ENCODE measurements at places on chromosomes 3 and 15.

- DNase-seq = no peak
These were observed 8.2 kb downstream of the KY start for GRCh38 chr3:134642445-134643149.

GRCh38 chr3:28013864-28014473, 227.4 kb upstream of the CMC1 start:
- no peak for DNase-seq

GRCh38 chr3:53817809-53818208, 28.4 kb downstream of the CHDH start:
- no peak for DNase-seq

GRCh38 chr15:35519541-35520149, 26.3 kb downstream of the DPH6 start:
- peak; percentile 32 for DNase-seq

DNA sequence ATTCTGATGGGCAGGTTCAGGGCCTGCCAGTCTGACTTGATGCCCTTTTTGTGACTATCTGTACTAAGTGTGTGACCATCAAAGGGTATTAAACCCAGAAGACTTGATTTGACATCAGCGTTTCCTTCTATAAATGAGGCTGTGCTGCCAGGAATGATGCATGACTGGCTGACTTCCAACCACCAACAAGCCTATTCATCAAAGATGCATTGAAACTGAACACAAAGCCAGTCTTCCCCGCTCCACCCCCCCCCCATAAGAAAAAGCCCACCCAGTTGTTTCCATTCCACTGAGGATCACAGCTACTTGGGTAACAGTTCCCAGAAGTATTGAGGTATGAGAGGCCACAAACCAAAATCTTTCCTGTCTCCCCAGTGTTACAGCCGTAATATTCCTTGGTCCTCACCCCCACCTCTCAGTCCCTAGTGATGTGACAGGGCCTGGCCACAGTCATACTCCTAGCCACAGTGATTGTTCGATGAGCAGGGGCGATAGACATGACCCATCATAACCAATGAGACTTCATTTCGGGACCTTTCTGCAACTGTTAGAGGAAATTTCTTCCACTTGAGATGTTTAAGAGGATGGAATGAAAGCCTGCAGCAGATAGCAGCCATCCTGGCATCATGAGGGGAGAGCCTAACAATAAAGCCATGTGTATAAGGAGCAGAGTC, 22.6 kb downstream of the SH3BP5 start:
- no peak for DNase-seq

DNA sequence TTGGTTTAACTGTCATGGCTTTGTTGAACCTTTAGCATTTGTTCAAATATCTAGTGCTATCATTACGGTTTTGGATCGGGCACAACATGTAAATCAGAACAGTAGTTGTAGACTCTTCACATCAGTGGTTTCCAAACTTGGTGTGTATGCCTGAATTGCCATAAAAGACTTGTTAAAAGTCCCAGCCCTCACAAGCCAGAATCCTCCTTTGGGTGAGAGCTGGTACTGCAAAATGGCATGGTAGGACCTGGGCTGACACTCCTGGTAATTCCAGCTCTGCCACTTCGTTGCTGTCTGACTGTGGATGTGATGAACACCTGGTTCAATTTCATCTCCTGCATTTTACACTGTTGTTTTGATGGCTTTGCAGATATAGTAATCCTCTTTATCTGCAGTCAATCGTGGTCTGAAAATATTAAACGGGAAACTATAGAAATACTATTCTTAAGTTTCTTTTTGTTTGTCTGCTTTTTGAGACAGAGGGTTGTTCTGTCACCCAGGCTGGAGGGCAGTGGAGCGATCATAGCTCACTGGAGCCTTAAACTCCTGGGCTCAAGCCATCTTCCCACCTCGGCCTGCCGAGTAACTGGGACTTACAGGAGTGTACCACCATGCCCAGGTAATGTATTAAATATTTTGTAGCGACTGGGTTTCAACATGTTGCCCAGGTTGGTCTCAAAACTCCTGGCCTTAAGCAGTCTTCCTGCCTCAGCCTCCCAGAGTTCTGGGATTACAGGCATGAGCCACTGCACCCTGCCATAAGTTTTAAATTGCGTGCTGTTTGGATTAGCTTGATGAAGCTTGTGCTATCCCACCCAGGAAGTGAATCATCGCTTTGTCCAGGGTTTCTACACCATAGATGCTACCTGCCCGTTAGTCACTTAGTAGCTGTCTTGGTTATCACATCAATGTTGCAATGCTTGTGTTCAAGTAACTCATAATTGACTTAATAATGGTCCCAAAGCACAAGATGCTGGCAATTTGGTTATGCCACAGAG, 61.6 kb downstream of the RAB7A start:
- no peak for DNase-seq

DNA sequence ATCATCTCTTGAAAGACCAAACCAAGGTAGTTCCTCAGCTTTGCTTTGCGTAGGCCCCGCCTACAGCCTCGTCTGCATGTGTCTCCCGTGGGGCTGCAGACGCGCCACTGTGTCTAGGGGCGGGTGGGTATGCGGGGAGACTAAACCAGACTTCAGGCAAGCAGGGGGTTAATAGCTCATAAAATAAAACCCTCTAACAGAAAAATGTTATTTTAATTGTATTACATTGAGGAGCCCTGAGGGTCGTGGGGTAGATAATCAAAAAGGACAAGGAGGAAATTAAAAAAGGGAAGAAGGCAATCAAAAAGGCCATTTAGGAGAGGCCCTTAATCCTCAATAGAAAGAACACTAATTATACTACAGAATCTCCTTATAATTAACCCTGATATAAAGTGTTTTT, 247.6 kb upstream of the ICE2 start:
- no peak for DNase-seq
